Stimulated activated CD4-positive, alpha-beta T cell treated with anti-CD3 and anti-CD28 coated beads, Interleukin-12 subunit alpha, Interleukin-12 subunit beta, amount 100 ng/mL, for 48 hours (primary cell): ENCODE measurements at places on chromosomes 12 and 14.

DNA sequence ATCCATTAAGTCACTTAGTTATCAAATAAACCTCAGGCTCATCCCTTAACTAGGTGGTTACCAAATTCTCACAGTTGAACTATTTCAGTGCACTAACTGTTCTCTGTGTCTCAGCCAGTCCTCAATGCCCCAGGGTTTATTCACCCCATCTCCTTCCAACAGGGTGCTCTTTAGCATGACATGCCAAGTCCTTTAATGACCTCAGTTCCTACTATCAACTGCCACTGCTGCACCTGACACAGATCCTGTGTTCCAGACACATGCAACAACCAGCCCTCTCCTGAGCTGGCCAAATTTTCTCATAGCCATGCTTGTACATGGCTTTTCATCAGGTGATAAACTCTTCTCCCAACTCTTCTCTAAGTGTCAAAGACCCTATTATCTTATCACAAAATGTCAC is 80.0 kb downstream of the ATXN2 start:
- no peak for DNase-seq

GRCh38 chr12:123958462-123958861 is 14.2 kb downstream of the CCDC92 start:
- DNase-seq: no peak

- DNase-seq: no peak
Observed at GRCh38 chr12:58889557-58889956, 30.7 kb downstream of the LRIG3 start.

DNA sequence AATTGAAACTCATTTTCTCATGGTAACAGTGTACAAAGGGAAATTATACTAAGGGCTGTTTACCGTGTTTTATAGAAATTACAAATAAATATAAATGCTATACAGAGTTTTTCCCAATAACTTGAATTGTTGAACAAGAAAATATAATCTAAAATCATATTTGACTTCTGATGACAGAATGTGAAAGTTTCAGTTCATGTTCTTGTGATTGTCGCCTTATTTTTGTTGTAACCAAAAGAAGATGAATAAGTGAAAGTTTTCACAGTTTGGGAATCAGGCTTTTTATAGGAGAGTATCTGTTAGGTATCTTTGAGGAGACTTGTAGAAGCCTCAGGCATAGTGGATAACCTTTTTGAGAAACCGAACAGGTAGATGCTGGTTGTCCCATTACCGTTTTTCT is 28.1 kb downstream of the ANO6 start:
- no peak for DNase-seq

DNA sequence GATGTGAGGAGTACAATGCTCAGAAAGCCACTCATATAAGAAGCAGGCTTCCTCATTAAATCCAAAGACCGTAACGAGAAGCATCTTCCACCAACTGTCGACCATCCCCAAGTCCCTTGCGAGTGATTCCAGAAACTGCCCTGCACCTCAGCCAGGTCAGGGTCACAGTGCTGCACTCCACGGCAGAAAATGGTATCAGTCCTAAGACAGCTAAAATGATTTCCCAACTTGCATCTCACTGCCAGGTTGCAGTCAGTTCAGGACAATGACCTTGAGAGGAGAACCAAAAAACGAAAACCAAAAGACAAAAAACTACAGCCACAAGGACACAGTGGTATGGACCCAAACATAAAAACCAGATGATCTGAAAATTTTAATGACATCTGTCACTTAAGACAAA is 20.6 kb downstream of the SBNO1 start:
- DNase-seq: no peak

- no peak for DNase-seq
Observed at GRCh38 chr12:57215668-57216013, 953 bp upstream of the NXPH4 start.

GRCh38 chr12:122137229-122137628 is 36.8 kb downstream of the IL31 start:
- no peak for DNase-seq

DNA sequence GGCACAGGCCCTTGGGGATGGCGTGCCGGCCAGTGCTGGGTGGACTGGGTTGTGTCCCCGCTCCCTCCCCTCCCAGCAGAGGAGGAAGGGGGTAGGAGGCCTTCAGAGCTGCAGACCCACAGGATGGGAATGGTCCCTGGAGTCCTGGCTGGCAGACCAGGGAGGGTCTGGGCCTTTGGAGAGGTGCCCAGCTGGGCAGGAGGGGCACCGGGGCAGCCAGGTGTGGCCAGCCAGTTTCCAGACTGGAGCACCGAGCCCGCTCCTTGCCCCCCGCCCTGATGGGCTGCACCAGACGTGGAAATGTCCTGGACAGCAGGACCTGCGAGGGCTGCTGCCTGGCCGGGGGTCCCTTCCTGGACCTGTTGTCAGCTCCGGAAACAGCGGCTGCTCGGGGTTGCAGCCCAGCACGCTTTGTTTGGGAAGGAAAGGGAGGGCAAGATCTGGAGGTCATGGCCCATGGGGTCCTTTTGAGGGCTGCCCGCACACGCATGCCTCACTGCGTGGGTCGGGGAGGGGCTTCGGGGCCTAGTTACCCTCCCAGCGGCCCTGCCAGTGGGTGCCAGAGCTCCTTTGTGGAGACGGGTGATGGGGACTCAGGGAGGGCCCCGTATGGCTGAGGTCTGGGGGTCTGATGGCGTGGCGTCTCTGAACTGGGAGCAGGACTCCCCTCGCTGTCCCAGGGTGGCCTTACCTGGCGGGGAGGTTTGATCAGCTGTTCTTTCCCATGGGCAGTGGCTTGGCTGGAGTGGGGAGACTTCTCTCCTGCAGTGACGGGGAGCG is 9.1 kb downstream of the KIF26A start:
- no peak for DNase-seq

GRCh38 chr12:56682323-56682722 is 5.8 kb downstream of the PTGES3 start:
- no peak for DNase-seq

DNA sequence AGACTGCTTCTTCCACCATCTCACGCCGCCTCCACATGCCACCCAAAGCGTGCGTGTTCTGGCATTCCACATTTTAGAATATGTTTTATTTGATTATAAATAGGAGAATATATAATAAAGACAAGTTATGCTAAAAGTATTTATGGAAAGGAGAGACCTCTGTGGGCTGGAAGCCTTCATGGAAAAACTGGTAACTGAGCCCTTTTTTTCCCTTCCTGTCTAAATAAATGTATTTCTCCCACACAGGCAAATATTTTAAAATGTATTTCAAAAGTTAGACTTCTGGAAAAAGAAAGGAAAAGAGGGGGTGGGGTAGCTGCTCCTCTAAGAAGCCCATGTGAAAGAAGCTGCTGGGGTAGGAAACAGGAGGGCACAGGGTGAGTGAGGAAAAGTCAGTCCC is 16.1 kb upstream of the NR4A1 start:
- no peak for DNase-seq

- DNase-seq: no peak
Observed at GRCh38 chr12:88291498-88292131, 149.5 kb downstream of the TMTC3 start.
